ENCODE measurements at places on chromosomes 11 and 22. TPM values are rescaled to one million over a fixed set of nuclear protein-coding genes. Genes with fewer than 3 reads are reported as not detected.

DNA sequence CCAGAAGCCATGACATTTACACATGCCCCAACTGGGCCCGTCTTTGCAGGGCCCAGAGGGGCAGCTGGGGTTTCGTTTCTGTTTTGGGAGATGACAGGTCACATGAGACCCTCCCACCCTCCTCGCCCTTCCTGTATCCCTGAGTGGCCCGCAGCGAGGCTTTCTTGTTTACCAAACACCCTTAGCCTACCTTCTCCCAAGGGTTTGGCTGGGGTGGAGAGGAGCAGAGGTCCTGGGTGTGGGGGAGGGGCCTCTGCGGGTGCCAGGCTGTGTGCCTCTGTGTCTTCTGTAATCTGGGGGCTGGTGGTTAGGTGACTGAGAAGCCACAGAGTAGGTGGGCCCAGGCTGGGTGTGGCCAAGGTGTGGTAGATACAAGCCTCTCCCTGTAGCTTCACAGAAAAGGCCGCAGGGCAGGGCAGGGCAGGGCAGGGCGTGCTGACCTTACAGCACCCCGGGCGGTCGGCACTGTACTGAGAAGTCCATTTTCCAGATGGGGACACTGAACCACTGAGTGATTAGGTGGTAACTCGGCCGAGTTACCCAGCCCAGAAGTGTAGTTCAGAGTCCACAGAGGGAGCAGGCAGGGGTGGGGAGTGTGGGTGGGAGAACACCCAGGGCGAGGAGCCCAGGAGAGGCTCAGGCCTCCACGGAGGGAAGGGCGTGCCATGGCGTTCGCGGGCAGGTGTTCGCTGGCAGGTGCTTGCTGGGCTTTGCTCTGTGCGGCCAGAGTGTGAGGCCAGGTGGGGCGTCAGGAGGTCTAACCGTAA, 8.7 kb downstream of the PRR5 start:
- peak overlapping the region; percentile 91 for H3K27ac ChIP-seq
- no peaks in the 10 kb centered on the region for H3K27me3 ChIP-seq
- peaks cover 47% of the 10 kb centered on the region for H3K4me1 ChIP-seq
- no peaks in the 10 kb centered on the region for H3K36me3 ChIP-seq
- no peak for DNase-seq

DNA sequence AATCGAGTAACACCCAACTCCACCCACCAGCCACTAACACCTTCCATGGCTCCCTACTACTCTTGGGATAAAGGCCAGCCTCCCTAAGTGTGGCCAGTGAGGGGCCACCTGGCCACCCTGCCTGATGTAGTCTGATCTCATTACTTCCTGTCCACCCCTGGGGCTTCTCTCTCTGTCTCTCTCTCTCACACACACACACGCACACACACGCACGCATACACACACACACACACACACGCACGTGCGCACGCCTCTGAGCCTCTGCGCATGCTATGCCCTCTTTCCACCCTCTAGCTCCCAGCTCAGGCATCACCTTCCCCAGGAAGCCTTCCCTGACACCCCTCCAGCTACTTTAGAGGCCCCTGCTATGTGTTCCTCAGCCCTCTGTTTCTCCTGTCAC, 3.9 kb downstream of the MFNG start:
- peak overlapping the region; percentile 95 for H3K27ac ChIP-seq
- H3K36me3 ChIP-seq = peaks cover 6% of the 10 kb centered on the region
- peak overlapping the region; percentile 95 for H3K4me3 ChIP-seq
- DNase-seq = no peak
- H3K4me1 ChIP-seq = peaks cover 49% of the 10 kb centered on the region

DNA sequence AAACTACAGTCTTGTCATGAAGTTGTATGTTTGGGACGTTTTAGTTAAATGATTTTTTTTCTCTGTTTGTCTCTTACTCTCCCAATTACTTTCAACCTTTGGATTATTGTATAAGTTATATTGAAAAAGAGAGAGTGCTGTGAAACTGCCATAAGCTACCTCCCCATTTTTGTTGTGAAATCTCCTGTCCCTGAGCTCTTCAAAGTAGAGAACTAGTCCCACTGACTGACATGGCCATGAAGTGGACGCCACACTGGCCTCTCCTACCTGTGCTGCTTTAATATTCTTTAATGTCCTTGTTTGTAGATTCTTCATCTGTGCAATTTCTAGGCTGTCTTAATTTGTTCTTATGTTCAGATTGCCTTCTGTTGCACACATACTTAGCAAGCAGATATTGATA, 56.3 kb downstream of the PPFIA1 start:
- H3K4me3 ChIP-seq = peak overlapping the region; percentile 63
- H3K27me3 ChIP-seq = no peaks in the 10 kb centered on the region
- H3K36me3 ChIP-seq = peaks cover 31% of the 10 kb centered on the region
- peak overlapping the region; percentile 65 for H3K27ac ChIP-seq
- no peak for DNase-seq
- peaks cover 25% of the 10 kb centered on the region for H3K4me1 ChIP-seq

DNA sequence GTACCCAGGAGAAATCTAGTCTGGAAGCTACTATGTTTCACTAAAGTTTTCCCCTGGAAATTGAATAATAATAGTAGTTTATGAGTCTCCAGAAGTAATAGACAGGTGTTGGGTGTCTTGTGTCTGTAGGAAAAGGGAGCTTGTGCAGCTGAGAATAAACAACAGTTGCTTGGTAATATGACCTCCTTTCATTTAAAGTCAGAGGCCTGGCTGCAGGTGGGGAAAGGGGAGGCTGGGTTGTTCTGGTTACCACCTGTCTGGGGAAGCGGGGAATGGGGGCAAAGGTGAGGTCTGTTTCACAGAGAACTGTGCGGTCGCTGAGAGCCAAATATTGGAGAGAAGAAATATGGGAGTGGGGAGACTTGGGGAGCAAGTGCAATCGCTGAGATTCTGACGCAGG, 3.3 kb upstream of the GRAMD1B start:
- no peaks in the 10 kb centered on the region for H3K36me3 ChIP-seq
- H3K27me3 ChIP-seq = peaks cover 25% of the 10 kb centered on the region
- DNase-seq = no peak
- peaks cover 17% of the 10 kb centered on the region for H3K4me1 ChIP-seq

DNA sequence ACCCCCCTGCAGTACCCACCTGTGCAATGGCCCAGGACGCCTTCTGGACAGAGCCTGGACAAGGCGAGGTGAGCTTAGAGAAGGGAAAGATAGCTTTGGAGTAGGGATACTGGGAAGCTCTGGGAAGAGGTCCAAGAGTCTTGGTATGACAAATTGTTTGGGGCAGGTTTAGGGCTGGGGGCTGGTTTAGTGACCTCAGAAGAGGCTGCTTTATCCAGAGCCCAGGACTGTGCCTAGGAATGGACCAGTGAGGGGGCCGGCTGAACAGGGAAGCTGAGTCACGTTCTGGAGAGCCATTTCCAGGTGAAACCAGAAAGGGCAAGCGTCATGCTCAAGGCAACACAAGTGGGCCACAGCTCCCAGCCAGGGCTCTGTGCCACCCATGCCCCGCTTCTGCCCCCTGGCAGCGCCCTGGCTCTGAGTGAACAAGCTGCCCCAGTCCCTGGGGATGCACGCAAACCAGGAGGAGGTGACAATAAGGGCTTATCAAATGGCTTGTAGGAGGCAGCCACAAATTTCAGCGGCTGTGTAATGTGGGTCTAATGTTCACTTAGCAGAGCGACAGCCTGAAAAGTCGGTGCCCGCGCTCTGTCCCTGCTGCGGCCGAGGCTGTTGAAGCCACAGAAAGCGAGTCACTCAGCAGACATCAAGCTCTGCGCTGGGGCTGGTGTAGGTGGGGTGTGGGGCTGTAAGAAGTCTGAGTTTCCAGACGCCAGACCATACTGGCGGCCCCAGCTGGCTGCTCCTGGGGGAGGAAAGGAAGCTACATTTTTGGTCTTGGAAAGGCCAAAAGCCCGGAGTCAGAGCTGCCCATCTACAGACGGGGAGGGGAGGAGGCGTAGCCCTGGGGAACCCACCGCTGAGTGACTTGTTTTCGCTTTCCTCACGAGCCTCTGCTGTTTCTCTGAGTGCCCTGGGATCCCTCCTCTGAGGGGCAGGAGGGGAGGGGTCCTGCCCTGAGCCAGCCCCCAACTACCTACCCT, 18.3 kb upstream of the SYT7 start:
- no peak for DNase-seq
- no peaks in the 10 kb centered on the region for H3K36me3 ChIP-seq
- peaks cover 14% of the 10 kb centered on the region for H3K27me3 ChIP-seq
- no peak overlapping the region for H3K27ac ChIP-seq
- no peak overlapping the region for H3K4me3 ChIP-seq
- H3K4me1 ChIP-seq = no peaks in the 10 kb centered on the region

DNA sequence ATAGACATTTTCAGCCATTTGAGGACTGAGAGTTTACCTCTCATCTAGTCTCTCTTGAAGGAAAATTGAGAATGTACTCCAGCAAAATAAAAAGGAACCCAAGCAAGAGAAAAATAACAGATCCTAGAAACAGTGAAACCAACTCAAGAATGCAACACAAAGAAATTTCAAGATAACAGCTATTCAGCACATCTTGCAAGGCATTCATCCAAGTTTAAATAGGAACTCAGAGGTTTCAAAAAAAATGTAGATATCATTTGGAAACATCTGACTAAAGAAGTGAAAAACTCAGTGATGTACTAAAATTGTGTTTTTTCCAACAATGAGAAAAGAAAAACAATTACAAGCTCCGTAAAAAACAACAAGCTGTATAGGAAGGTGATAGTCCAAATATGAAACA, 76.4 kb downstream of the TMEM135 start:
- H3K27me3 ChIP-seq = no peaks in the 10 kb centered on the region
- H3K4me3 ChIP-seq = no peak overlapping the region
- no peak for DNase-seq
- no peaks in the 10 kb centered on the region for H3K36me3 ChIP-seq
- H3K27ac ChIP-seq = no peak overlapping the region

DNA sequence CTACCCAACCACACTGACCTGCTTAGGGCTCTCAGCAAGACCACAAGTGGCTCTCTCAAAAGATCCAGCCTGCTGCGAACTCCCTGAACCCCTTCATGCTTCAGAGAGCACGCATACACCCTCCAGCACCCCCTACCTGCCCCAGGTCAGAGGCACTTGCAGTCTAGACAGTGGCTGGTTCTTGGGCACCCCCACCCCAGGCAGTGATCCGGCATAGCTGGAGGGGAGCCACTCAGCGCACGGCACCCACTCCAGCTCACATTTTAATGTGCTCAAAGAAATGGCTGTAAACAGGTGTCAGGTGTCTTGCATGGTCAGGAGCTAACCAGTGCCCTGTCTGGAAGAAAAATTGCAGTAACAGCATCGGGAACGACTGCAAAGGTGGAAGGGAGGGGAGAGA, 140.8 kb downstream of the PKNOX2 start:
- DNase-seq = no peak
- no peak overlapping the region for H3K27ac ChIP-seq
- H3K4me1 ChIP-seq = no peaks in the 10 kb centered on the region
- H3K4me3 ChIP-seq = no peak overlapping the region
- H3K36me3 ChIP-seq = no peaks in the 10 kb centered on the region

- no peak overlapping the region for H3K4me3 ChIP-seq
- H3K36me3 ChIP-seq = no peaks in the 10 kb centered on the region
- peaks cover 24% of the 10 kb centered on the region for H3K4me1 ChIP-seq
- H3K27me3 ChIP-seq = no peaks in the 10 kb centered on the region
- DNase-seq = no peak
- H3K27ac ChIP-seq = no peak overlapping the region
Observed at GRCh38 chr22:20060700-20061480, 19.2 kb upstream of the DGCR8 start.

DNA sequence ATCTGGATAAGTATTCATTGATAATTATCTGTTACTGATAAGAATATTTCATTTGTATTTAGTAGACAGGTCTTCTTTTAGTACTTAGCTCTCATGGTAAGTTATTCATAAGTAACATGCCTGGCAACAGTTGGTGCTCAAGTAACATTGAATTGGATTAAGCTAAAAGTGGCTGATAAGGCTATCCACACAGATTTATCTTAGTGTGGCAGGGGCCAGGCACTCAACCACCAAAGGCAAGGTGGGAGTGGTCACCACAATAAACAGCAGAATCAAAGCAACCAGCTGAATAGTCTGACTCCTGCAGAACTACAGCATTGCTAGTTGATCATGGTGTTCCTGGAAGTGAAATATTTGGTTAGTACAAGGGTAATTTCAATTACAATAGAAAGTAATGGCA, 33.0 kb upstream of the NARS2 start:
- no peaks in the 10 kb centered on the region for H3K4me1 ChIP-seq
- H3K27me3 ChIP-seq = peaks cover 9% of the 10 kb centered on the region
- H3K36me3 ChIP-seq = no peaks in the 10 kb centered on the region

GRCh38 chr11:78313898-78314297, 103.7 kb downstream of the GAB2 start:
- no peak overlapping the region for H3K4me3 ChIP-seq
- peaks cover 6% of the 10 kb centered on the region for H3K27me3 ChIP-seq
- no peak for DNase-seq
- no peaks in the 10 kb centered on the region for H3K36me3 ChIP-seq
- no peaks in the 10 kb centered on the region for H3K4me1 ChIP-seq

- no peaks in the 10 kb centered on the region for H3K4me1 ChIP-seq
- H3K27ac ChIP-seq = no peak overlapping the region
- DNase-seq = no peak
- peaks cover 32% of the 10 kb centered on the region for H3K27me3 ChIP-seq
- no peaks in the 10 kb centered on the region for H3K36me3 ChIP-seq
Observed at GRCh38 chr11:102226702-102227490, 90.4 kb upstream of the BIRC3 start.

GRCh38 chr22:40642316-40642715, 5.8 kb upstream of the MRTFA start:
- H3K27ac ChIP-seq = no peak overlapping the region
- no peak for DNase-seq
- H3K4me1 ChIP-seq = peaks cover 5% of the 10 kb centered on the region

DNA sequence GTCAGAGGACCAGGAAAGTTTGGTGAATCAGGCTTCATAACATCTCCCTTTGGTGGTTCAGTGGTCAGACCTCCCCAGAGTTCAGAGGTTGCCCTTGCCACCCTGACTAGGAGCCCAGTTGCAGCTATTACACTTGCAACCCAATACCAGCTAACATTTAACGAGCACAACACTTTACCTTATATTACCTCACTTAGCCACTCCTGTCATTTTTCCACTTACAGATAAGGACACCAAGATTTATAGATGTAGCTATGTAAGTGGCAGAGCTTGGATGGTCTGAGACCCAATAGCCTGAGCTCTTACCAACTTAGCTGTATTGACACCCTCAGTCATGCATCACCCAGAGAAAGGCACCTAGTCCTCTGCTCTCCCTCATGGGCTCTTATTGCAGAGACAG, 234.7 kb downstream of the INSC start:
- peaks cover 3% of the 10 kb centered on the region for H3K27me3 ChIP-seq
- H3K36me3 ChIP-seq = no peaks in the 10 kb centered on the region
- no peaks in the 10 kb centered on the region for H3K4me1 ChIP-seq
- DNase-seq = no peak

DNA sequence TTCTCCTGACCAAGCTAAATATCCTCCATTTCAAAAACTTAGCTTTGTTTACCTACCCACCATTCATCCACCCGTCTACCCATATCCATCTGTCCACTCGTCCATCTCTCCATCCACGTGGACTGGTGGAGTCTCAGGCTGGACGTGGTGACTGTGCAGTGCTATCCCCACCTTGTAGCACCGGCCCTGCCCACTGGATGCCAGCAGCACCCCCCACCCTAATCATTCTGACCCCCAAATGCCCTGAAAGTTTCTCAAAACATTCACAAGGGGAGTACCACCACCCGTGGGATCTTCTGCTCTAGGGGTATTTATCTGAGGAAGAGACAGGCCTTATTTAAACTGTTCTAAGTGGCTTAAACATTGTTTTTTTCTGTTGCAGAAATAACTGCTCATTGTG, 206.4 kb downstream of the TBC1D22A start:
- H3K4me1 ChIP-seq = peaks cover 30% of the 10 kb centered on the region
- H3K27me3 ChIP-seq = no peaks in the 10 kb centered on the region
- no peak overlapping the region for H3K27ac ChIP-seq
- H3K36me3 ChIP-seq = no peaks in the 10 kb centered on the region

The TH gene
- not detected for total RNA-seq

The GVQW3 gene
- total RNA-seq = 3.0 TPM

The KCNK4 gene
- not detected for total RNA-seq

The MS4A4A gene
- not detected for total RNA-seq

All from natural killer cell treated with Interleukin-12 subunit alpha and Interleukin-12 subunit beta and Interleukin-15 and Interleukin-18, amount 100 ng/mL, for 72 hours (primary cell).